Upper lobe of left lung (tissue), 6 donors: ENCODE measurements at places on chromosomes 5 and 9.

DNA sequence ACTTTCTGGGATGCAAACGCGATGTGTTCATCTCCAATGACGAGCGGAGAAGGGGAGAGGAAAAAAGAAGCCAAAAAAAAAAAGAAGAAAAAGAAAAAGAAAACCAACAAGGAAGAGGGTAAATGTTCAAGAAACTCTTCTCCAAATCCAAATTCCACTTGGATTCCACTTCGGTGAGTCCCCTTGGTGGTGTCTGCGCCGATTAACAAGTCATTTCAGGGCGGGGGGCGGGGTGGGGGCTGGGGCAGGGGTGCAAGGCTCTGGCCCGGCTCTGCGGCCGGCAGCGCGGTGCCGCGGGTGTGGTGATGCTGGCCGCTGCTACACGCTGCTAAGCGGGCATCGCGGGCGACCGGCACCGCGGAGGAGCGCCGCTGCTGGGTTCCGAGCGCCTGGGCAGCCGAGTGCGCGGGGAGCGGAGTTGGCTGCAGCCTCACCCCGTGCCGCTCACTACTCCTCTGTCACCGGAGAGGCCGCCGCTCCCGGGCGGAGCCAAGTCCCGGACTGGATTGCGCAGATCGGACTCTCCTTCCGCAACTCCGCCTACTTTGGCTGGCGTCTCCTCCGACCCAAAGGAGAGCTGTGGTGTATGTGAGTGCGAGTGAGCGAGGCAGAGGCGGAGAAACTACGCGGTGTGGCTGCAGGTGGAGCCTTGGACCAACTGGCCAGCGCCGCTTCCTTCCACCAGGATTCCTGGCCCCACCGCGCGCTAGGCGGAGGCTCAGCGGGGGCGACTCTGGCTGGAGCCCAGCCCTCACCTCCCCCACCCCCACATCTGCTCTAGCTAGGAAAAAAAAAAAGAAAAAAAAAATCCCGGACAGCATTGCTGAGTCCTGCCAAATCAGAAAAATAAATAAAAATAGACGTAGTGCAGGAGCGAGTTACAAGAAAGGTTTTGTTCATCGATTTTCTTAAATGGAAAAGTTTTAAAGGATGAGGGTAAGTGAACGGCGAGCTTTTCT is at the start of gene SEMA6A:
Gene SEMA6A, minus strand, starts transcription at position 457 of the 959 bp plus-strand sequence. CDS start 69,879 bp downstream, outside the sequence.
- DNase-seq = peak; percentile 94

DNA sequence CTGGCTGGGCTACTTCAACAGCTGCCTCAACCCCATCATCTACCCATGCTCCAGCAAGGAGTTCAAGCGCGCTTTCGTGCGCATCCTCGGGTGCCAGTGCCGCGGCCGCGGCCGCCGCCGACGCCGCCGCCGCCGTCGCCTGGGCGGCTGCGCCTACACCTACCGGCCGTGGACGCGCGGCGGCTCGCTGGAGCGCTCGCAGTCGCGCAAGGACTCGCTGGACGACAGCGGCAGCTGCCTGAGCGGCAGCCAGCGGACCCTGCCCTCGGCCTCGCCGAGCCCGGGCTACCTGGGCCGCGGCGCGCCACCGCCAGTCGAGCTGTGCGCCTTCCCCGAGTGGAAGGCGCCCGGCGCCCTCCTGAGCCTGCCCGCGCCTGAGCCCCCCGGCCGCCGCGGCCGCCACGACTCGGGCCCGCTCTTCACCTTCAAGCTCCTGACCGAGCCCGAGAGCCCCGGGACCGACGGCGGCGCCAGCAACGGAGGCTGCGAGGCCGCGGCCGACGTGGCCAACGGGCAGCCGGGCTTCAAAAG is 36.9 kb upstream of the TTC1 start:
- no peak for DNase-seq

- DNase-seq = no peak
These were observed 482.0 kb downstream of the DMRT2 start for GRCh38 chr9:1532171-1532570.

- DNase-seq = no peak
These were observed 5.6 kb downstream of the ENHO start for GRCh38 chr9:34517185-34517584.

DNA sequence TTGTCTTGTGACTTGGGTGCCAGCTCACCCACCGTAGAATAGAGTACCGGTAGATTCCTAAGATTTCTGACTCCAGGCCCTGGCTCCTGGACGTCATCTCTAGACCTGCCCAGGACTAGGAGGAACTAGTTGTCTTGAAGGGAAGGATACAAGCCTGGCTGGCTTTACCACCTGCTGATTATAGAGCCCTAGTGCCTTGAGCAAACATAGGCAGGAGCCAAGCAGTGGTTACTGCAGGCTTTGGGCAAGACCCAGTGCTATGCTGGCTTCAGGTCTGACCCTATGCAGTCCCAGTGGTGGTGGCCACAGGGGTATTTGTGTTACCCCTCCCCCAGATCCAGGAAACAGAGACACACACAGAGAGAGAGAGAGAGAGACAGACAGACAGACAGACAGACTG is 606.2 kb downstream of the PDE4D start:
- DNase-seq = no peak

DNA sequence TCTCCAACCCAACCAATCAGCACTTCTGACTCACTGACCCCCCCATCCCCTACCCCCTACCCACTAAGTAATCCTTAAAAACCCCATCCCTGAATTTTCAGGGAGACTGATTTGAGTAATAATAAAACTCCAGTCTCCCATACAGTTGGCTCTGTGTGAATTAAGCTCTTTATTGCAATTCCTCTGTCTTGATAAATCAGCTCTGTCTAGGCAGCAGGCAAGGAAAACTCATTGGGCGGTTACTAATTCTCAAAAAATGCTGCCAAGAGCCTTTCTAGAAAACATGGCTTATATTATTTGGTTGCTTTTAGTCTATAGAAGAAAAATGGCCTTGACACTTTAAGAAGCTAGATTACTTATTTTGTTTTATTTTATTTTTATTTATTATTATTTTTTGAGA is 131.7 kb downstream of the SUSD1 start:
- DNase-seq = no peak

DNA sequence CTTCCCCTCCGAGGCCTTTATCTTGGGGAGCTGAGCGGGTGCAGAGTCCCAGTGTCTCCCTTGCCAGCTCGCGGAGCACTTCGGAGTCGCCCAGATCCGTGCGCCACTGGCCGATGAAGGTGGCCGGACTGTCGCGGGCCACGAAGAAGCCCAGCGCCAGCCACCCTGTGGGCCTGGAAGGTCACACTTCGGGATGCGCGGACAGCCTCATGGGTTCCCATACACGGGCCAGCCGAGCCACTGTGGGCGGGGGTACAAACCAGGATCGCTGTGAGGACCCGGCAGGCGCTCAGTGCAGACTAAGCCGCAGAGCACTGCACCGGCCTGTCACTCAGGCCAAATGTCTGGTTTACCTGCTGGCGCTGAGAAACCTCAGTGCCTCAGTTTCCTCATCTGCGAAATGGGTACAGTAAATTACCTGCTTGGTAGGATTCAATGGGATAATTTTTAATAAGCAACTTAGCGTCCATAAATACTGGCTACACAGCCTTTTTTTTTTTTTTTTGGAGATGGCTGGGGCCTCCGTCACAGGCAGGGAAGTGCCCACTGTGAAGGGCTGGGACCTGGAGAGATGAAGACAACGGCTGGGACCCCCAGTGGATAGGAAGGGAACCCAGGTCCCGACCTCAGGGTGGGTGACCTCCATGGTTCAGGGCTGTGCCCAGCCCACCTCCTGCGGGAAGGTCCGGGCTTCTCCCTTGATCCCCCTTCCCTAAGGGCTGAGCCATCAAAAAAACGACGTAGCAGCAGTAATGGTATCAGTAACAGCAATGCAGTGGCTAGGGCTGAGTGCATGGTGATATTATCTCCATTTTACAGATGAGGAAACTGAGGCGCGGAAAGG is 38.7 kb upstream of the CTSV start:
- DNase-seq = no peak

DNA sequence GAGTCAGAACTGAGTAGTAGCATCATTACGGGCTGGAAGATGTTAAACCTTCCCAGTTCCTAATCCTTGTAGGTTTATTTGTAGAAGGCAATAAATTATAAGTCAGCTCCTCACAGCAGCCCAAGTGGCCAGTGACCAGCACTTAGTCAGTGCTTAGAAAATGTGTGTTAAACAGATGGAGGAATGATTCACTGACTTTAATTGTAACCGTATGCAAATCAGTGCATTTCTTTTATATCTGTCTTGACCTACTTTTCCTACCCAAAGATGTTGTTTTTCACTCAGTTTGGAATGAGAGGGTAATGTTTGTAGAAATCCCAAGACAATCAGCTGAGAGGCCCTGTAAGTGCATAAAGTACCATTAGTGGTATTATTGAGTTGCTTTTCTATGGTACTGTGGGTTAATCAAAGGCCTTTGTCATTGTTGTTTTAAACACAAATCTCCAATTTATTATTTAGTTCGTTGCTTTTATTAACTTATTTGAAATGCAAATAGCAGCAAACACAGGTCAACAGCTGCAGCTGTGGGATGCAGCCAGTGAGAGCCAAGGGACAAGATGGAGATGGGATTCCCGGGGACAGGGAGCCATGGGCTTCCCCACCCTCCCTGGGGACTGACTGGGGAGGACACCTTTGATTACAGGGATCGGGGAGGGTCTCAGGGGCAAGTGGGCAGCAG is 49.8 kb downstream of the MAP1B start:
- no peak for DNase-seq

DNA sequence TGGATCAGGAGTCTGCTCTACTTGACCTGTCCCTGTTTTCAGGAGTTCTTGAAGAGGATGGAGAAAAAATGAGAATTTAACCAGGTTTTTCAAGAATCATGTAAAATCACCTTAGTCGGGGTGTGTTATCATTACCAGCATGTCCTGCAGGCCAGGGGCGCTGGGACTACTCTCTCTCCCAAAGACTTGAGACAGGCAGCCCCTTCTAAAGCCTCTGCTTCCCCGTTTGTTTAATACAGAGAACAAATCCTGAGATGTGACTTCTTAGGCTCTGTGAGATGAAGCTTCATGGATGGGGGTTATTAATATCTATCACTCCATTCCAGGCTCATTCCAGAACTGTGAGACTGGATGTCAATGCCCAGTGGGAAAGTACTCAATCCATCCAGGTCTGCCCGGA is 3.0 kb downstream of the PAX5 start:
- no peak for DNase-seq

DNA sequence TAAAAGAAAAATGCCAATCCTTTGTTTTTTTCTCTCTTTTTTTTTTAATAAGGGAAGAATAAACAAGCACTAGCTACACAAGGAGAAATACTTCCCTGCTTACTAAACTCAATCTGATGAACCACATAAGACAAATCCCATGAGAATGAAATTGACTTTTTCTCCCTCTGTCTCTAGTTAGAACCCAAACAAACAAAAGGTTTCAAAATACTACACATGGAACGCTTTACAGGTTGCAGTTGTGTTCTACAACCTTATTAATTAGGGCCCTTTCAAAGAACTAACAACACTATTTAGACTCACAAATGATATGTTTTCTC is 124.5 kb downstream of the PDE4D start:
- DNase-seq = no peak

DNA sequence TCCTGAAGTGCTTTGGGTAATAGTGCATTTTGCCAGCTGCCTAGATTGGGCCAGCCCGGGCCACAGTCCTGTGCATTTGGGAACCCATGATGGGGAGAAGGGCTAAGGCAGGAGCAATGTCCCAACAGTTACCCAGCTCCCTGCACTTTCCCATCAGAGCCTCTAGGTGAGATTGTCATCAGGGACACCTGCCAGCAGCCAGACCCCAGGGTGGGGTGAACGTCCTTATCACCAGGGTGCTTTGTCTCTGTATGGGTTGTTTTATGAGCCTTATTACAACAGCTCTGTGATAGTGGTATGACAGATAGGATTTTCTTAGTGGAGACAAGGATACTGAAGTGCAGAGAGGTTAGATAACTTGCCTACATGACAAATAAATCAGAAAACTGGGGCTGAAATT is 365.7 kb downstream of the OSTF1 start:
- DNase-seq = no peak

DNA sequence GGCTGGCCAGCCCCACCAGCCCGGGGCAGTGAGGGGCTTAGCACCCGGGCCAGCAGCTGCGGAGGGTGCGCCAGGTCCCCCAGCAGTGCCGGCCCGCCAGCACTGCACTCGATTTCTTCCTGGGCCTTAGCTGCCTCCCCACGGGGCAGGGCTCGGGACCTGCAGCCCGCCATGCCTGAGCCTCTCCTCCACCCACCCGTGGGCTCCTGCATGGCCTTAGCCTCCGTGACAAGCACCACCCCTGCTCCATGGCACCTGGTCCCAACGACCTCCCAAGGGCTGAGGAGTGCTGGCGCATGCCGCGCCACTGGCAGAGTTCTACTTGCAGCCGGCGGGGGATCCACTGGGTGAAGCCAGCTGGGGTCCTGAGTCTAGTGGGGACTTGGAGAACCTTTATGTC is 452.6 kb downstream of the AGTPBP1 start:
- peak; percentile 63 for DNase-seq

DNA sequence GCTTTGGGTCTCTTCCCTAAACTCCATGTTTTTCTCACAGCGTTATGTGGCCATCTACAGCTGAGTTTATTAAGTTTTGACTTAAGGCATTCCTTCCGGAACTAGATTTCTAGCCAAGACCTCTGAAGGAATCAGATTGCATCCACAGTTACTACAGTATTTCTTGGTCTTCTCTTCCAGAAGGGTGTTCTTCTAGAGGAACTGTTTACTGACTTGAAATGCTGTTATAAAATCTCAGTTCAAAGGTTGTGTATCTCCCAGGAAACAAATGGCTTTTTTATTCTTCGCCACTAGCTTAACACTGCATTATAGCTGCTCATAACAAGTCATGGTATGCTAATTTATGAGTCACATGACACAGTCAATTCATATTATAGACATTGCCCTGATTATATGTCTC is 55.3 kb upstream of the RAD23B start:
- DNase-seq = no peak

- DNase-seq = no peak
These were observed 79.0 kb downstream of the PAPPA start for GRCh38 chr9:116232424-116233159.

DNA sequence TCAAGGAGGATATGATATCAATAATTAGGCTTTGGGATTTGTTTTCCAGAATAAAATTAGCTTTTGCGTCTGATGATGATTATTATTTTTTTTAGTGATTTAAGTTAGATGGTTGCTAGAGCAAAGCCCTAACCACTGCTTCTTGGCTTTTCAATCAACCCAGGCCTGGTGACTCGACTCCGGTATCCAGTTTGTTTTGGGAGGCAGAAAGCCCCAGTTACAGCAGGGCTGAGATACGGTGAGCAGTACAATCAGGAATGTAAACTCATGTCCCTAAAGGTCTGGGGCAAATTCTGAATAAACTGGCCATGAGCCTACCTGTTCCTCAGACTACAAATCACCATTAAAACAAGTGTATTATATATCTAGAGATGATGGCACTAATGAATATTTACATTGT is 24.4 kb upstream of the CYFIP2 start:
- DNase-seq = no peak

GRCh38 chr5:57184322-57184721 is 10.5 kb downstream of the GPBP1 start:
- DNase-seq = no peak

GRCh38 chr5:11130131-11130530 is 369.1 kb upstream of the DAP start:
- DNase-seq = no peak

DNA sequence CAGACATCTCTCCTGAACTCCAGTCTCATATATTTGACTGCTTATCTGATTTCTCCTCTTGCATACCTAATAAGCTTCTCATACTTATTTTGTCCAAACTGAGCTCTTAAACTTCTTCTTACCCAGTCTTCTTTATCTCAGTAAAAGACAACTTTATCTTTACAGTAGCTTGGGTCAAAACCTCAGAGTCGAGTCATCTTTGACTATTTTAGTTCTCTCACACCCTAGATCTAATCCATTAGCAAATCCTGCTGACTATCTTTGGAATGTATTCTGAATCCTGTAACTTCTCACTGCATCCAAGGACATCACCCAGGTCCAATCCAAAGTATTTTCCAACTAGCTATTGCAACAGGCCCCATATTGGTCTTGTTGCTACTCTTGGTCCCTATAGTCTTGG is 11.8 kb upstream of the JAK2 start:
- DNase-seq = no peak
